ENCODE measurements at places on chromosomes 3 and 15.

GRCh38 chr3:138078096-138078495 lies 37.3 kb downstream of the DZIP1L start:
- DNase-seq, result no peak

GRCh38 chr3:34012102-34012461 lies 213.7 kb downstream of the PDCD6IP start:
- no peak for DNase-seq

DNA sequence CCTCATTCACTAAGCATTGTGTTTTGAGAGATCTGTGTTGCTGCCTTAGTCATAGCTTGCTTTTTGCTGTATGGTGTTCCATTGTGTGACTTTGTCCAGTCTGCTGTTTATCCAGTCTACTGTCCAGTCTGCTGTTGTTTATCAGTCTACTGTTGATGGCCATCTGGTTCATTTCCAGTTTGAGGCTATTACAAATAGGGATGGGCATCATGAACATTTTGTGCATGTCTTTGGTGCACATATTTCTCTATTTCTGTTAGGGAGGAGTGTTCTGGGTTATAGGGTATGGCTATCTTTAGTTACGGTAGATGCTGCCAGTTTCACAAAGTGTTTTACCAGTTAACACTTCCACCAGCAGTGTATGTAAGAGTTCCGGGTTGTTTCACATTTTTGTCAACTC lies 22.2 kb upstream of the CLEC3B start:
- no peak for DNase-seq

GRCh38 chr3:127645371-127646015 lies 16.5 kb downstream of the PODXL2 start:
- no peak for DNase-seq

GRCh38 chr3:88003115-88003755 lies 55.6 kb downstream of the CGGBP1 start:
- no peak for DNase-seq

DNA sequence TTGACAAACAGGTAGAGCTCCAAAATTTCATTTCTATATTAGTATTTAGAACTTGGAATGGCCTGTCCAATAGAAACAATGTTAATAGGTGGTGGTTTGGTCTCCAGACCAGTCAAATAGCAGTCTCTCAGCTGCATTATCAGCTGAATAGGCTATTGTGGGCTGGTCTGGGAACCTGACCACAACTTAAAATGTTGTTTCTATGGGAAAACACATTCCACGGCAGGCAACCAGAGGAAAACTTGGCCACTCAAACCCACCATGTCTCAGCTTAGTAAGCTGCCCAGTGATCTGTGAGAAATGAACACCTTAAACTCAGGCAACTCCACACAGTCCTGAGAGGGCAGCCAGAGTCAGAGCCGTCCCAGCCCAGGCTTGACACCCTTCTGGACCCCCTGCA lies 20.4 kb downstream of the FBN1 start:
- no peak for DNase-seq

DNA sequence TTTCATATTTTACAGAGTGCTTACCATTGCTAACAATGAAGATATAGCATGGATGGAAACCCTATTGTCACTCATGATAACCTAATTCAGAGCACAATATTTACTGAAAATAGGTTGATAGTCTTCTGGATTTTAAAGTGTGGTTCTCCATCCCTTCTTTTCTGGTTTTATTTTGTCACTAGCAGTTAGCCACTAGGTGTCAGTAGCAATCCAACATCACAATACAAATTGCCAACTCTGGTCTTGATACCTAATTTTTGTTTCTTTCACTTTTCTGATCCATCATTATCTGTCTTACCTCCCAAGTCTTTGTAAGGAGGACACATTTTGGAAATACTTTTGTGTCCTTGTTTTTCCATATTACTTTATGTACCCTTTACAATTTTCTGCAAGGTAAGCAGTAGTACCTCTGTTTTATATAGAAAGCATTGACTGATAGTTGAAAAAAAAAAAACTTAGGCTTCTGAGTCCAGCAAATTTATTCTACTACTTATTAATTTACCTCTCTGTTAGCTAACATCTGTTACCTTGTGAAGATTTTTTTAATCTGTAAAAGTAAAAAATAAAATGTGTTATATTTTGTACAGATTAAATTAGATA lies 28.3 kb upstream of the CRYBG3 start:
- no peak for DNase-seq

- DNase-seq, result no peak
Observed at GRCh38 chr3:131518680-131519079, 15.9 kb upstream of the MRPL3 start.

GRCh38 chr3:154904328-154904727 lies 175.8 kb upstream of the MME start:
- no peak for DNase-seq

DNA sequence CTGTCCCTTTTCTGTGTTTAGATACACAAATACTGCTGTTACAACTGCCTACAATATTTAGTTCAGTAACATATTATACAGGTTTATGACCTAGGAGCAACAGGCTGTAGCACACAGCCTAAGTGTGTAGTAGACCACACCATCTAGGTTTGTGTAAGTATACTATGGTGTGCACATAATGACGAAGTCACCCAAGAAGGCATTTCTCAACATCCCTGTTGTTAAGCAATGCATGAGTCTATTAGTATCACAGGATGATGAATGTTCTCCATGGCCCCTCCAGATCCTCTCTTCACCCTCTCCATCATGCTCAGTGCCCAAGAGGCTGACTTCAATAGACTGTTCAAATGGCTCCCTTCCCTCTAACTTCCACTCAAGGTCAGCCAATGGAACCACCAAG lies 14.6 kb upstream of the SEC62 start:
- DNase-seq, result no peak

DNA sequence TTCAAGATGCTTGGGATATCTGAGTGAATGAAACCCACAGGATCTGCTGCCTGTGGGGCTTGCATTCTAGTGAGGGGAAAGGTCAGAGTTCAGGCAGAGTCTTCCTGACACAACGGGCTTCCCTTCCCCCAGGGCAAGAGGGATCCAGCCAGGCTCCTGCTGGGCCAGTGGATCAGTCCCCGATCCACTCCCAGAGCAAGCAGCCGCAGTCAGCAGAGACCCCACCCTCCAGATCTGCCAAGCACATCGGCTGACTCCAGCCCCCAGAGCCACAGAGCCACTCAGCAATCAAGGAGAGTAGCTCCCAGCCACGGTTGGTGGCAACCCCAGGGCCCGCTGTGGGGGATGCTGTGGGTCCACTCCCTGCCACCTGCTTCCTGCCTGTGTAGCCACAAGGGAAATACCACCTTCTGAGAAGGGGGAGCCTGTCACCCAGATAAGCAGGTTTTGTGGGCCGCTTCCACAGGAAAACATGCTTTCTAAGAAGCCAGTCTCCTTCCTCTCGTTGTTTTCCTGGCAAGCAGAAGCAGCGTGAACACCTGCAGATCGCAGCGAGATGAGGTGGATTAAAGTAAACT lies 44.9 kb downstream of the CPN2 start:
- no peak for DNase-seq

DNA sequence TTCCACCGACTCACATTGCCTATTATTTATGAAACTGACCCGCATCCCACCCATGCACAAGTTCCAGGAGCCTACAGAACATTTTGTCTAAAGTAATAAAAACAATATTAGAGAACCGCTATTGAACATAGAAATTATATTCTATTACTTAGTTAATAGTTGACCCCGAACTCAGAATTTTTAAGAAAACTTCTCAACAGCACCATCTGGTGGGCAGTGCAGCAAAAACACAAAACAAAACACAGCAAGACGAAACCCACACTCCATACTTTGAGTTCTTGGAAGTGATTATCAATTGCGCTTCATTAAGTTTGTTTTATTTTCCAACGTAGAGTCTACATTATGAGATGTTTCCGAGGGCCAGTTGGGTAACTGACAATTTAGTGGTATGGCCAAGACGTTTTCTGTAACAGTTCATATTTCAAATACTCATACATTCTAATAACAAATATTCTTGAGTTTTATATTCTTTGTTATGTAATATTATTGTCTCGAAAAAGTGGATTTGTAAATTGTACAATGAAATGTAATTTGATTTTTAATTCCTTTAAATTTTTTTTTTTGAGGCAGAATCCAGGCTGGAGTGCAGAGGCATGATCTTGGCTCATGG lies 24.0 kb upstream of the C3orf70 start:
- no peak for DNase-seq

DNA sequence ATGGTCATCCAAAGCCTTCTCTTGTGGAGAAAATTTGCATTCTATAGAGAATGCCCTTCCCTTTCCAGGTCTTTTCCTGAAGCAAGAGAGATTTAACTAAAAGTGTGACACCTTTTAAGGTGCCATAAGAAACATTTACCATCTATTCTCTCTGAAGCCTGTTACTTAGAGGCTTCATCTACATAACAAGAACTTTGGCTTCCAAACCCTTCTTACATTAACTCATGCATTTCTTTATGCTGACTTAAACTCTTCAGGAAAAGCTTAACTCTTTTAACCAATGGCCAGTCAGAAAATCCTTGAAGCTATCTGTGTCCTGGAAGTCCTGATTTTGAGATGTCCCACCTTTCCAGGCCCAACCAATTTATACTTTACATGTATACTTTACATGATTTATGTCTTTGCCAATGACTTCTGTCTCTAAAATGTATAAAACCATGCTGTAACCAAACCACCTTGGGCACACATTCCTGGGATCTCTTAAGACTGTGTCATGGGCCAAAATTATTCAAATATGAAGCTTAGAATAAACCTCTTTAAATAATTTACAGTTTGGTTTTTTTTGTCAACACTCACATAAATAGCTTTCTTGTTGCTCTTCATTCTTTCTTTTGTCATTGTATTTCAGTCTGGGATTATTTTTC lies 472.6 kb upstream of the NECTIN3 start:
- DNase-seq, result no peak

DNA sequence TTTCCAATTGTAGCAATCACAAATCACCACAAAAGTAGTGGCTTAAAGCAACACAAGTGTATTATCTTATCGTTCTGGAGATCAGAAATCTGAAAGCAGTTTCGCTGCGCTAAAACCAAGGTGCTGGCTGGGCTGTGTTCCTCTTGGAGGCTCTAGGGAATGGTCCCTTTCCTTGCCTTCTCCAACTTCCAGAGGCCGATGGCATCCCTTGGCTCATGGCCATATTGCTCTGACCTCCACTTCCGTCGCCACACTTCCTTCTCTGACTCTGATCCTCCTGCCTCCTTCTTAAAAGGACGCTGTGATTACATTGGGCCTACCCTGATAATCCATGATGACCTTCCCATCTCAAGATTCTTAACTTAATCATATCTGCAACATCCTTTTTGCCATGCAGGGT lies 10.7 kb upstream of the PAQR5 start:
- no peak for DNase-seq

DNA sequence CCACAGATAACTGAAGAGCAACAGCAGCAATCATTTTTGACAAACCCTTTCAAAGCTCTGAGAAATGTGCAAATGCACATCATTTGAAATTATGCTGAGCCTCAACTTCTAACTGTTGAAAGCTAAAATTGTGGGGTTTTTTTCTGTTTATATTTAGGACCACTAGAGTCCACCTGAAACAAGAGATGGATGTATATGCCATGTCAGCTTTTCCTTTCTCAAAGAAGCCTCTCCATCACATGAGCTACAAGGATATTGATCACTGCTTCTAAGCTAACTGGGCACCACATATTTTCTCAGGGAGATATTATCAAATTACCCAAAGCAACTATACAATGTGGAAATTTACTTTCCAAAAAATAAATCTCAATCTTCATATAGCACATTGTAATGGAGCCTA lies 498.6 kb upstream of the ZNF385D start:
- DNase-seq, result no peak

DNA sequence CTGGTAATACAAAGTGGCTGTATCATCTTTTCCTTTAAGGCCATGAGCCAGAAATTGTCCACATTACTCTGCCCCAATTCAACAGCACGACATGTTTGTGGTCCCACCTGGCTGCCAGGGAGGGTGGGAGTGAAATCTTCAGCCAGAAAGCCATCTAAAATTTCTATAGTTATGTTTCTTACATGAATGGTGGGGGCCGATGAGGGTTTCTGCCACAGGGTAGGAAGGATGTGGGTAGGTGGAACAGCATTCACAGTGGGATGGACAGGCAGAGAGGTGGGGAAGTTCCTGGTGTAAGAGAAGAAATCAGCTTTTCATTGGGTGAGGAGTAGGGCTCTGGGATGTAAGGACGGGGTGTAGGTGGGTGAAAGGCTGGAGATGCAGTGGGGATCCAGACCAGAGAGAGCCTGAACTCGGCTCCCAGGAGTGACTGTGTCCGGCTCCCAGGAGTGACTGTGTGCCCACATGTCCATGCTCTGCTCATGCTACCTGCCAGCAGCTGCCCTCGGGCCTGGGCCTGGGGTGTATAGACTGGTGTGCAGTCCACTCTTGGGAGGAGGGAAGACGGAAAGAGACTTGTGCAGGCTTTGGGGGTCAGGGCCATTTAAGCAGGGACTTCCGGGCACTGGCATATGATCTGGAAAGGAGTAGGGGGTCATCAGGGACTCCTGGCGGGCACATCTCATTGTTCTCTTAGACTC lies 3.8 kb upstream of the FBLN2 start:
- DNase-seq, result no peak

GRCh38 chr3:5861151-5861550 lies 673.6 kb downstream of the EDEM1 start:
- DNase-seq, result no peak

DNA sequence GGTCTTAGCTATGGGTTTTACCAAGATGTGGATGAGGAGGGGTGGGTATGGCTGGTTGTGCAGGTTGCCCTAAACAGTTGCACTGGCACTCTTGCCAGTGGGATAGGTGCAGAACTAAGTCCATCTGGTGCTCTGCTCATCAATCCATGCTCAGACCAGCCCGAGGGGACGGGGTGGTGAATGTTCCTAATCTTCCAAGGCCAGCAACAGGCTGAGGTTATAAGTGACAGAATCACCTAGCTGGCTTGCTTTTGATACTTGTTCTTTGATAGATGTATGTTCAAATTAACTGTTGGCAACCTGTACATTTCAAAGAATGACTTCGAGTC lies 53.5 kb upstream of the CCR2 start:
- DNase-seq, result no peak

GRCh38 chr3:98010194-98010882 lies 24.8 kb downstream of the GABRR3 start:
- DNase-seq, result no peak

DNA sequence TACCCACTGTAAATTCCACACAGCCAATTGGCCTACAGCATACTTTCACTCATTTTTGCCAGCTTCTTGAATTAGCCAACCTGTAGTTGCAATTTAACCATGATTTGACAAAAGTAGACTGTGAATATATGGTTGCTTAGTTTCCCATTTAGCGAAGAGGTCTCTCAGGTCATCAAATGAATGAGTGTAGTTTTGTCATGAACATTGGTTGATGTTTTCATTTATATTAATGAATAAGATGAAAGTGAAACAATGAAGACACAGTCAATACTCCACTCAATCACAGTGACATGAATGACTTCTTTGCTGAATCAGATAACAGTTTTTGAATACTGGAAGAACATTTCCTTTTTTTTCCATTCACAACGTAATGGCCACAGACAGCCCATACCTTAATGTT lies 15.3 kb upstream of the FAM3D start:
- DNase-seq, result no peak
